ENCODE measurements at places on chromosomes 1 and 21. TPM values are rescaled to one million over a fixed set of nuclear protein-coding genes. Genes with fewer than 3 reads are reported as not detected.

DNA sequence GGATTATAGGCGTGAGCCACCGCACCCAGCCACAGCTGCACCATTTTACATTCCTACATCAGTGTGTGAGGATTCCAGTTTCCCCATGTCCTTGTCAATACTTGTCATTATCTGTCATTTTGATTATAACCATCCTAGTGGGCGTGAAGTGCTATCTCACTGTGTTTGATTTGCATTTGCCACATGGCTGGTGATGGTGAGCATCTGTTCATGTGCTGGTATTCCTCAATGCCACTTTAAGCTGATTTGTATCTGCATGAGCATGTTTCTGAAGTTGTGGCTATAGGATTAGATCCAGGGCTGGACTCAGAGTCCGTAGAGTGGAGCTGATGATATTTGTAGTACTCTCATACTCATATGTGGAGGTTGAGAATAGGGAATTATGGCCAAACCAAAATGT, 36.6 kb downstream of the SRRM1 start:
- no peak for DNase-seq

- DNase-seq, result no peak
Measured at GRCh38 chr21:45964649-45965048, 16.9 kb upstream of the COL6A1 start.

DNA sequence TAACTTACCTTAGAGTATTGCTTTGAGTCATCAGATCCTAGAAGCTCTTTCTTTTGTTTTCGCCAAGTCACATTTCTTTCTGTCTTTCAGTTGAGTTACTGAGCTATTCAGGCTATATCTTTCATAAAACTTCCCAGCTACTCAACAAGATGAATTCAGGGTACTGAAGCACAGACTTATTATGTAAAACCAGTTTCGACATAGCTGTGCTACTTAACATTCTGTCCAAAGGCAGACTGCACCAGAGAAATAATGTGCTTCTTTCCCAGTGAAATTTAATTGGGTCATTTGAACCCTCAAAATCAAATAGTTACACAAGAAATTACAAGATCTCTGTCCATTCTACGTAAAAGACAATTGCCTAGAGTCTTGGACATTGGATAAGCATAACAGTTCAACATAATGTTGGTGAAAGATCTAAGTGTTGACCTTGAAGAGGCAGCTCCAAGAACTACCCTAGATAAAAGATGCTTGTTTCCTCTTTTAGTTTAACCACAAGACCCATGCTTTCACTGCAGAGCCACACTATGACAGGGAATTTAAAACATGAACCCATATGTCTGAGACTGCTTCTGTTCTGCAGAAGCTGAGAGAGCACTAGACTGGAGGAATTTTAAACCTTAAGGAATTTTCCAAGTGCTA, 163.2 kb downstream of the LRRC40 start:
- no peak for DNase-seq

- no peak for DNase-seq
Measured at GRCh38 chr1:16276302-16277030, 39.5 kb upstream of the CPLANE2 start.

GRCh38 chr1:101004061-101004460, 21.5 kb downstream of the DPH5 start:
- DNase-seq, result no peak

GRCh38 chr1:238861342-238862066, 524.9 kb upstream of the CHRM3 start:
- DNase-seq, result no peak

- no peak for DNase-seq
Measured at GRCh38 chr1:180028864-180029263, 74.3 kb downstream of the CEP350 start.

GRCh38 chr1:84253036-84253435, 48.5 kb upstream of the SAMD13 start:
- DNase-seq, result no peak

GRCh38 chr1:151994956-151995355, 1.3 kb upstream of the S100A10 start:
- no peak for DNase-seq

DNA sequence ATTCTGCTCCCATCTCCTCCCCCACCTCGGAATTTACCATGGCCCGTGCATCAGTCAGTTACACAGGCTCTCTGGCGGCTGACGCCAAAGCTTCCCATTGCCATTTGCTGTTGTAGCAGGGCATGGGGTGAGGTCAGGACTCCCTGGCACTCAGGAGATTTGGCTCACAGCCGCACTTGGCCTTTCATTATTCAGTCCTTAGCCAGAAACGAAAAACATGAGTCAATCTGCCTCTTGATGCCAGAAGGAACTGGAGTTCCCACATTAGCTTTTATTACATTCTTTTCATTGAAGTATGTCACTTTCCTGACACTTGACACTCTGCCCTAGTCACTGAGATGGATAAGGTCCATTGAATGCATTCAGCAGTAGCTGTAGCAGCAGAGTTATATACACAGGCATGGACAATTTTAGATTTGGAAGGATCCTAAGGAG, 260.6 kb downstream of the CACNA1E start:
- DNase-seq, result no peak

DNA sequence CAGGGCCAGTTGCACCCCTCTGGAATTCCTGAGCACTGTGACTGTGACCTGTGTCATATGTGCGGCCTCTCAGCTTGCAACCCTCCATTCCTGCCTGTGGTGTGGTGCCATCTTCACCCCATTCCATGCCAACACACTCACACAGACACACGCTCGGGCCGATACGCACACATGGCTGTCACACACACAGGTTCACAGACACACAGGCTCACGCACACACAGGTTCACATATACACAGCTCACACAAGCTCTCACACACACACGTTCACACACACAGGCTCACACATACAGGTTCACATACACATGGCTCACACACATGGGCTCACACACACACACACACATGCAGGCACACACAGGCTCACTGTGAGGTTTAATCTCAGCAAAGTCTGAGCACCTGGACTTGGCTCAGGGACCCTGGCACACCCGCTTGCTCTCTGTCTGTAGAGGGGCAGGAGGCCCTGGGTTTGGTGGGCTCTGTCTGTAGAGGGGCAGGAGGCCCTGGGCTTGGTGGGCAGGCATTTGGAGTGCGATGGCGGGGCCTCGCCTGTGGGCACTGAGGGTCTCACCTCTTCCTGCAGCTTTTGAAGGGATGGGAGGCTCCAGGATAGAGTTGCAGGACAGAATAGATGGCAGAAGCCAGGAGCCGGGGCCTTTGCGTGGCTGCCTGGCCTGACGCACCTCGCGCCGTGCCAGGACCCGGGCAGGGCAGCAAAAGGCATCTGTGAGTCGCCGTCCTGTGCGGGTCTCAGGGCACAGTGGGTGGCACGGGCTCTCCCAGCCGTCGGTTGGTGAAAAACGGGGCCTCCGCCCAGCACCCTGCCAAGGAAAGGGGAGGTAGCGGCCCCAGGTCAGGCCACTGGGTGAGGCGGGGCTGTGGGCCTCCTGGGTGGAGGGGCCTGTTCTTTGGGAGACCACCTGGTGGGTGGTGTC, 17.1 kb downstream of the COL18A1 start:
- no peak for DNase-seq

DNA sequence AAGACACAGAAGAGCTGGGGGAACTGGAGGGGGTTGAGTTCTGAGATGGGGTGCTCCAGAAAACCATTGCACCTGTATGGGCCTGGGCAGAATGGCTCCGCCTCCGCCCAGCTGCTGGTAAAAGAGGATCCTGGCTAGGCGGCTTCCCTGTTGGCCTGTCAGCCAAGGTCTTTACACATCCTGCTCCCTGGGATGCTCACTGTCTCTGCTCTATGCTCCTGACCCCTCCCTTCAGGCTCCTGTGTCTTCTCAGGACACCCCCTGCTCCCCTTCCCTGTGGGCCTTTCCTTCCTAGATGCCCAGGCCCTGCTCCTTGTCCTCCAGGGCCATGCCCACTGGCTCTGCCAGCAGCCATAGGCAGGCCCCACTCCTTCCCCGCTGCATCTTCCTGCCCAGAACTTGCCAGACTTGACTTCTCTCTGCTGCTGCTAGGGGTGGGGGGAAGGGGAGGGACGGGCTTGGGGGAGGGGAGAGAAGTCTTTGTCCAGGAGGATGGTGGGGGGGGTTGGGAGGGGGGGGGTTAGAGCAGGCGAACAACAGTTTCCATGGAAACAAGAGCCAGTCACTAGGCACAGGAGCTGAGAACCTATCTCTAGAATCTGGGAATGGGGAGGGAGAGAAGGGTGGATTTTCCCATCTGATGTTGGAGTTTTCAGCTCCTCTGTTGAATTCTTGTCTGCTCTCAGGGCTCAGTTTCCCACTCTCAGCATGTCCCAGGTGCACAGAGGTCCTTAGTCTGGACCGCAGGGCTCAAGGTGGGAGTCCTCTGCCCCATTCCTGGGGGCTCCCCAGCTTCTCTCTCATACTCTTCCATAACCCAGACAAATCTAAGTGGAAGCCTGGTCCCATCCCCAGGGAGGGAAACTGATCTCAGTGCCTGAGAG, 10.6 kb downstream of the CELSR2 start:
- no peak for DNase-seq

GRCh38 chr1:212162635-212163034, 122.6 kb upstream of the PPP2R5A start:
- DNase-seq, result no peak

GRCh38 chr1:172654535-172654934, 4.4 kb upstream of the FASLG start:
- no peak for DNase-seq

- no peak for DNase-seq
Measured at GRCh38 chr1:226406401-226406881, 1.5 kb downstream of the PARP1 start.

DNA sequence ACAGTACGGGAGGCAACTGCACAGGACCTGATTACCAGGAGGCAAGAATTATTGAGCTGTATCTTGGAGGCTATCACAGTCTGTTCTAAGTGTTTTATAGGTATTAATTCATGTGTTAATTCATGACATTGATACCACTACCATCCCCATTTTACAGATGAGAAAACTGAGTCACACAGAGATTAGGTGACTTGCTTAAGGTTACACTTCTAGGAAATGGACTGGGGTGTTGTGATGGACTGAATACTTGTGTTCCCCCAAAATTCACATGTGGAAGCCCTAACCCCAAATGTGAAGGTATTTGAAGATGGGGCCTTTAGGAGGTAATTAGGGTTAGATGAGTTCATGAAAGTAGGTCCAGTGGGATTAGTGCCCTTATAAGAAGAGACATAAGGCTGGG, 10.1 kb upstream of the TRIM63 start:
- no peak for DNase-seq

DNA sequence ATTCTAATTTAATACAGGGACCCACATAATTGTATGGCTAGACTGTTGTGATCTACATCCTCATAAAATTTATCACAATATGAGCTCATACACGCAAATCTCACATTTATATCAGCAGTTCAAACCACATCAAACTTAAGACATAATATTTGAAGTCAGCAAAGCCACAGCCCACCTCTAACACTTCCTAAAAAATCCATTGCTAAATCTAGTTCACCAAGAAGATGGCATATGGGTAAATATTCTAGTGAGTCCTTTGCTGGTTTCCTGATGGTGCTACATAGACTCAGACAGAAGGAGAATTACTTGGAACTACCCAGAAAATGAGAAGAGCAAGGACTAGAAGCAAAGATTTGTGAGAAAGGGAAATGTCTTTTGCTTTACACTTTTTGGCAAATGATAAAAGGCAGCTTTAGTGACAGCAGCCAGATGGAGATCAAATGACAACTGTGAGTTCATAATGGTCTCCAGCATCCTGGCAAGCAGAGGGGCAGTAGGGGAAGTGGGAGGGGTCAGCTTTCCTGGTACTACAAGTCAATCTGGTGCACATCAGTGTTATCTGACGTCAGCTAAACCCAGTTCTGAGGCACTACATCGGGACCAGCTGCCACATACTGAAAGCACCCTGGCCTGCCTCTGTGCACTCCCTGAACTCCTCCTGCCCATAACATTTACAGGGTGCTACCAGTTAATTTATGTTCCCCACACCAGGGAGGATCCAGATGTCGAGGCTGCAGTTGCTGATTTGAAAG, 10.6 kb upstream of the GADD45A start:
- peak; percentile 49 for DNase-seq

- DNase-seq, result no peak
Measured at GRCh38 chr1:71651214-71651613, 570.4 kb upstream of the ZRANB2 start.

DNA sequence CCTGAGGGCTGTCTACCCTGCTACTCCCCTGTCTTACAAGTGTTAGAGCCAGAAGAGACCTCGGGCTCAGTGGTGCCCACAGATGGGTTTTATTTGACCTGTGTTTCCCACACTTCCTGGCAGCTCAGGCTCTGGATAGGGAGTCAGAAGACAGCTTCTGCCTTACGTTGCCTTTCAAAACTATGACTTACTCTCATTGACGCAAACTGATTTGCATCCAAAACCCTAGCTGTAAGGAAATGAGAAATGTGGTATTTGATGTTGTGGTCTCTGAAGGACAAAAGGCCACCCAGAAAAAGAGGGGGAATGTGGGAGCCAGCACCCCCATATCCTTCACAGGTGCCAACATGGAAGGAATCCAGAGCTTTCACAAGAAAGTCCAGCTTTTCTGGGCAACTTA, 180.2 kb downstream of the ATG4C start:
- DNase-seq, result no peak

GRCh38 chr1:111967067-111967690, 22.3 kb downstream of the KCND3 start:
- no peak for DNase-seq

DNA sequence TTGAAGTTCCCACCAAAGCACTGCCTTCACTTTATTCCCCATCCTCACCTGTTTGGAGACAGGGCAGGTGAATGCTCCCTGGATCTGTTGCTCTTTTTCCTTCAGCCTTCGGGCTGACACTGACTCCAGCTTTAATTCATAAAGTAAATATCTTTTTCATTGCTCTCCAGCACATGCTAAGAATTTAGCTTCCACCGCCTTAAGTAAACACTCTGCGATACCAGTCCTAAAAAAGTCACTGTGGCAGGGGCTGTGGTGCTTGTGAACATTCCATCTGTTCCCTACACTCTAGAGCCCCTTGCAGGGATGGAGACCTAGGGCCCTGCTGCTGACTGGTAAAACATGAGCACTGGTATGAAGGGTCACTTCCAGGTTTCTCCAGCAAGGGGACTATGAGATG, 896 bp upstream of the PLA2G2A start:
- DNase-seq, result no peak

OR2T11 gene
- polyA plus RNA-seq, result not detected

EPHA2 gene
- polyA plus RNA-seq, result 15.4 TPM

BLACAT1 gene
- polyA plus RNA-seq, result 3.6 TPM

C1orf141 gene
- polyA plus RNA-seq, result 0.13 TPM

ZNF593OS gene
- 1.4 TPM for polyA plus RNA-seq

HLX gene
- polyA plus RNA-seq, result 5.3 TPM

All from left kidney (tissue), 8 donors.